ENCODE measurements at places on chromosomes 11 and 22.

DNA sequence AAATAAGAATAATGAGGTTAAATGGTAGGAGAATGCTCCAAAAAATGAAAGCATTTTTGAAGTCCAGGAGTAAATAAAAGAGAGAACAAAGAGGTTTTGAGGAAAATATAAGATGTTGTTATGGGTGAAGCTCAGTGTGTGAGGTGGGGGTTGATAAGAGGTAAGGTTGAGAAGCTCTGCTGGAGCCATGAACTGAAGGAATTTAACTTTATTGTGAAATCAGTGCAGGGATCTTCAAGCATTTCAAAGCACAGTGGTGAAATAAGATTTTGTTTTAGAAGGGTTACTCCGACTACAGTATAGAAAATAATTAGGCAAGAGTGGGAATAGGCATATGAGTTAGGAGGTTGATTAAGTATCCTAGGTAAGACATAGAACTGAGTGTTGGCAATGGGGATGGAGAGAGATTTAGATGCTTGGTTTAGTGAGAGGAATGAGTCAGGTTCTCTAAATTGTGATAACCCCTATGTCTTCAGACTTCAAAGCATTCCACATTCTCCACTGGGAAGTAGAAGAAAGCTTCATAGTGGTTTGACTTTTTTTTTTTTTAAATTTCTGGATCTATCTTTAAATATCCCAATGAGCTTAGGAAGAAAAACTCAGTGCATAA lies 403.2 kb downstream of the AASDHPPT start:
- DNase-seq, result peak; percentile 60

DNA sequence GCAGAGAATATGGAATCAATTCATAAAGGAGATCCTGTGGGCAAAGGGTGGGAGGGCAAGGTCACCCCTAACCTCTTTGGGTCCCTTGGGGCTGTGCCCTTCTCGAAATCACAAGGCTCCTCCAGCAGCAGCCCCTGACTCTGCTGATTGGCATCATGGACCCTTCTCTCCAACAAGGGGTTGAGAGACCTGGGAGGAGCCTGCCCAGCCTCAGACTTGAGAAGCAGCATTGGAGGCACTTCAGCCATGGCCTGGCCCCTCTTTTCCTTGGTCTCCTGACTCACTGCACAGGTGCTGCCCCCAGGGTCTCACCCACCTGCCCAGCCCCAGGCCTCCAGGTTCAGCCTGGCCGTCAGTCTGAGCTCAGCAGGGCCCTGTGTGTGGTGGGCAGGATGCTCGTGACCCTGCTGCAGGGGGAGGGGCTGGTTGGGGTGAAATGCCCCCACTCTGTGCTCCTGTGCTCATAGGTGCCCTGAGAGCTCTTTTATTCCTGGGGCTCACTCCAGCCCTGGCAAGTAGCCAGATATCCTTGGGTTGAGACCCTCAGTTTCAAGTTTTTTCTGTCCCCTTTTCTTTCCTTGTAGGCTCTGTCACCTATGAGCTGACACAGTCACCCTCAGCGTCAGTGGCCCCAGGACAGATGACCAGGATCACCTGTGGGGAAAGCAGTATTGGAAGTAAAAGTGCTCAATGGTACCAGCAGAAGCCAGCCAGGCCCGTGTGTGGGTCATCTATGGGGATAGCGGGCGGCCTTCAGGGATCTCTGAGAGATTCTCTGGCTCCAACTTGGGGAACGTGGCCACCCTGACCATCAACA lies 110.8 kb downstream of the GGTLC2 start:
- DNase-seq, result no peak

DNA sequence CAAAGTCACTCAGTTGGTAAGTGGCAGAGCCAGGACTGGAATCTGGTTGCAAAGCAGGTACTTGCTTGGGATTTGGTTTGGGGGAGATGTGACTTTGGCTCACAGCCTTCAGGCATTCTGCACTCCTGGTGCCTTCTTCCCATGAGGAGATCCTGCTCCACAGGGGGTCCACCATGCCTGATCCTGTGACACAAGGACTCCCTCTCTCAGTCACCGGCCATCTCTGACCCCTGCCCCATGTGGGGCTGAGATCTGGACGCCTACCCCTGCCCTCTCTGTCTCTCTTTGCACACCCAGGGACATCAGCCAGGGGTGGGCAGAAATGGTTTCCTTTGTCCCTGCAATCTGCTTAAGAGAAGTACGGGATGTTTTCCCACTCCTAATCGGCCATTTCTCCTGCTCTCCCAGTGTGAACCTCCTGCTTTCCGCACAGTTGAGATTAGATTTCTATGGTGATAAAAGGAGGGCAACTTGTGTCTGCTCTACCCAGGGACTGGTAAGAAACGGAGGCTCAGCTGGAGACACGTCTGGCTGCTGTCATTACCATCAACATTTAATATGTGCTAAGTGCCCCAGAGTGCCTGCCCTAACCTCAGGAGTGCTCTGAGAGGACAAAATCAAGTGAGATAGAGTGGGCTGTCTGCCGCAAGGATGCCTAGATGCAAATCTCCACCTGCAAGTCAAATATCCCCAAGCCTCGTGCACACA lies 11.1 kb upstream of the FXYD6 start:
- no peak for DNase-seq

- DNase-seq, result no peak
These were observed 5.4 kb downstream of the IZUMO1R start for GRCh38 chr11:94309757-94310156.

DNA sequence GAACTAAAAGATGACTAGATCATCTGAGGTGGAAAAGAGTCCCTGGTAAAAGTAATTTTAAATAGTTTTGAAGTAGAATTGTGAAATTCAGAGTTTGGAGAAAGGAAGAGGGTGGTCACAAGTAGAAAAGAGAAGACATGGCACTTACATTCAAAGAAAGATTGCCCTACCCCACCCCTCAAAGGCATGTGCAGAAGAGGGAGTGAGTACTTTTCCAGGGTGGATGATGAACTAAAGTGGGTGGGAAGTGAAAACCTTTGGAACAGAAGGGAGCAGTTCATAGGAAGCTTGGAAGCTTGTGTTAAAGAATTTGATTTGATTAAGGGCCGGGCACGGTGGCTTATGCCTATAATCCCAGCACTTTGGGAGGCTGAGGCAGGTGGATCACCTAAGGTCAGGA lies 23.6 kb downstream of the SREBF2 start:
- DNase-seq, result no peak

DNA sequence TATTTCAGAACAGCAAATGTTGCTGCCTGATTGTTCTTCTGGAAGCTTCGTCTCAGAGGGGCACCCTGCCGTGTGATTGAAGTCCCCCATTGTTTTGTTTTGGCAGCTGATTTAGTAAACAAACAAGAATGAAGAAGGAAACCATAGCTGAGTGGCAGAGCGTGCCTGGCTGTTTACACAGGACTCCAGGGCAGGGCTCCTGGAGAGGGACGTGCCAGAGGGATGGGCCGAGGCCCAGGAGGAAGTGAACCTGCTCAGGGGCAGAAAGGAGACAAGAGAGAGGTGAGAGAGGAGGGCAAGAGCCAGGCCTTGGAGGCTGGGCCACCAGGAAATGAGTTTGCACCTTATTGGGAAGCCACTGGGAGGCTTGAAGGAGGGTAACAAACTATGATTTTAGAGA lies 85.5 kb upstream of the B3GAT1 start:
- no peak for DNase-seq

- DNase-seq, result no peak
These were observed 4.8 kb downstream of the GRAMD1B start for GRCh38 chr11:123434911-123435310.

- DNase-seq, result peak; percentile 84
These were observed 5.1 kb upstream of the BIRC2 start for GRCh38 chr11:102341844-102342318.

GRCh38 chr11:101840704-101841103 lies 74.1 kb upstream of the CEP126 start:
- no peak for DNase-seq

- DNase-seq, result peak; percentile 67
These were observed 2.4 kb downstream of the SIDT2 start for GRCh38 chr11:117180661-117181585.

DNA sequence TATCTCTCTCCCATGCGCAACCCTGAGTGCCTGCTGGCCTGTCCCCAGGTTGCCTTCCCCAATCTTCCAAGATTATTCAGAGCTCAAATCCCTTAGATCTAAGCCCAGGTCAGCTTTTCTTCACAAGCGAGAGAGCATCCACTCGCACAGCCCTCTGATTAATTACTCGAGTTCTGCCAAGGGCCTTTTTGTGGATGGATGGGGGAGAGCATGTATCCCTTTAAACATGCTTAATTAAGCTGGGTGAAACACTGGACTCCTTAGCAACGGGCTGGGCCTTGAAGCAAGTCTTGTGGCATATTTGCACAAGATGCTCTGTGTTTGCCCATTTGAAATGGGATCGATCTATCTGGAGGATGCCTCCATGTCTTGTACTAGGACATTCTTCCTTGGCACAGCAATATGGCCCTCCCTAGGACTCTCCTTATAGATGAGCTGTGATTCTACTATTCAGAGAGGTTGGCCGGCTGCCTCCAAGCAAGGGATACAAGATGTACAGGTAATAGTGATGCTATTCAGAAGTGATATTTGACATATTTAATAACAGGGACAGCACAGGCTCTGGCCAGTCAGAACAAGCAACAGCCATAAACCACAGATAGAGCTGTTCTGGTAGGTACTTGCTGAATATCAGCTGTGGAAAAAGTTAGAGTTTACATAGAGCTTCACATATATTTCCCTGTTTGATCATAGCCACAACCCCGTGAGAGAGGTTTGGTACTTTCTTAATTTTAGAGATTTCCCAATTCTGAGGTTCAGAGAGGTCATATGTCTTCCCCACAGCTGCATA lies 125.6 kb downstream of the CSNK2A3 start:
- no peak for DNase-seq

DNA sequence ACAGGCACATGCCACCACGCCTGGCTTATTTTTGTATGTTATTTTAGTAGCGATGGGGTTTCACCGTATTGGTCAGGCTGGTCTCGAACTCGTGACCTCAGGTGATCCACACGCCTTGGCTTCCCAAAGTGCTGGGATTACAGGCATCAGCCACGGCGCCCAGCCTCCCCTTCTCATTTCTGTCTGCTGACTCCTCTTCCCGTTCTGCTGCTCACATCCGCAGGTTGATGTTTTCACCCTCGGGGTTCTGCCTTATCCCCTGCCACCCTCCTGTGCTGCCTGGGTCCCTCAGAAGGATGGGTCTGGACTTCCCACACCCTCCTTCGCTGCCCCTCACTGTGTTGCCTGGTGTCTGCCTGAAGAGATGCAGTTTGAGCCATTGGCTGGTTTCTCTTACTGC lies 19.2 kb upstream of the VSIG10L2 start:
- DNase-seq, result no peak

- no peak for DNase-seq
These were observed 12.7 kb upstream of the ISX start for GRCh38 chr22:35053060-35053835.

- DNase-seq, result no peak
These were observed 593 bp downstream of the SSH3 start for GRCh38 chr11:67303835-67304411.

DNA sequence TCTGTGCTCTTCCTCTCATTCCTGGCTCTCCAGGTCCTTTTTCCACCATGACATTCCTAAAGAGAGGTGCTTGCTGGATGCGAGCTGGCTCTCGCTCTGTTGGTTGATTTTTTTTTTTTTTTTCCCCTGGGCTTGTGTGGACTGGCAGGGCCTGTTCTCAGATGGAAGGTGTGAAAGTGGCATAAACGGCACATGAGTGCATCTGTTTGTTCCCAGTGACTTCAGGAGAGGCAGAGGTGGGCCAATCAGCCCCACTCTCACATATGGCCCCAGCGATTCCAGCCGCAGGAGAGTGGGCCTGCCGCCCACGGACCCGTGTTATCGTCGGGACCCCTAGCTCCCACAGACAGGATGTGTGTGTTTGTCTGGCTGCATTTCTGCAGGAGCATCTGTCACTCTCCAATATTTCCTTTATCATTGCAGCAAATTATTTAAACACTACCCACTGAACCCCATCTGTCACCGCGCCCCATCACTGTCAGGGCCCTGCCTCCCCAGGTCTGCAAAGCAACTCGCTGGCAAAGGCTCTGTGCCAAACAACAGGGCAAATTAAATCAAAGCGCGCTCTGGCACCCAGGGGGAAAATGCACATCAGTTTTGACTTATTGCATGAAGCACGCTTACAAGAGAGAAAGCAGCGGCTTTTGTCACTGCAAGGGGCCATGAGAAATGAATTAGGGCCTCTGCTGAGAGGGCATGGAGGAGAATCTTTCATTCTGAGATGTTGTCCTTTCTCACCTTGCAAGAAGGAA lies 886.3 kb downstream of the NTM start:
- no peak for DNase-seq

DNA sequence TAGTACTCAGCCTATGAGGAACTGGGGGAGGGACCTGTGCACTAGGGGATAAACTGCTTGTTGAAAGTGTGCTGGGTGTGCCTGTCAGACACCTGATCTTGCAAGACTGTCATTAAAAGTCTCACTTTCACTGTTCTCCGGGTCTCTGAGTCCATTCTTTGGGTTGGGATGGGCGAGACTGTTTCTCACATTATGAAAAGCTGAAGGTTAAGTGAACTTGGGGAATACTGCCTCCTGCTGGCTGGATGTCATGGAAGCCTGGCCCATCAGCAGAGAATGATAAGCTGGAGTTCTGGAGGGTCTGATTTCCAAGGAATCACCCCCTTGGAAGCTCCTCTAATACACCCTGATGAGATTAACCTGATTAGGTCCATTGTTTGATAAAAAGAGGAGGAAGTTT lies 9.0 kb upstream of the VPREB1 start:
- no peak for DNase-seq

GRCh38 chr11:96658436-96658835 lies 268.6 kb downstream of the JRKL start:
- no peak for DNase-seq

- DNase-seq, result no peak
These were observed 26.4 kb downstream of the IZUMO1R start for GRCh38 chr11:94330789-94331188.

DNA sequence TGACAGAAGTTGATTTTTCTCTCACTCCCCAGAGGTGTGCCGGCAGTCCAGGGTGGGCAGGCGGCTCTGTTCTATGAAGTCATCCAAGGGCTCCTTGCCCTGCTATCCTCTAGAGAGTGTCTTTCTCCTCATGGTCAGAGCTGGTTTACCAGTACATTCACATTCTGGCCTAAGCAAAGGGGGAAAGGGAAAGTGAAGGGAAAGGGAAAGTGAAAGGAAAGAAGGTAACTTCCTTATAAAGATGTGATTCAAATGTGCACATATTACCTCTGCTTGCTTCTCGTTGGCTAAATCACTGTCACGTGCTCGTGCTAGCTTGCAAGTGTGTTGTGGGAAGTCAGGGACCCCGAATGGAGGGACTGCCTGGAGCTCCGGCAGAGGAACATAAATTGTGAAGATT lies 2.9 kb upstream of the HTATIP2 start:
- peak; percentile 22 for DNase-seq

DNA sequence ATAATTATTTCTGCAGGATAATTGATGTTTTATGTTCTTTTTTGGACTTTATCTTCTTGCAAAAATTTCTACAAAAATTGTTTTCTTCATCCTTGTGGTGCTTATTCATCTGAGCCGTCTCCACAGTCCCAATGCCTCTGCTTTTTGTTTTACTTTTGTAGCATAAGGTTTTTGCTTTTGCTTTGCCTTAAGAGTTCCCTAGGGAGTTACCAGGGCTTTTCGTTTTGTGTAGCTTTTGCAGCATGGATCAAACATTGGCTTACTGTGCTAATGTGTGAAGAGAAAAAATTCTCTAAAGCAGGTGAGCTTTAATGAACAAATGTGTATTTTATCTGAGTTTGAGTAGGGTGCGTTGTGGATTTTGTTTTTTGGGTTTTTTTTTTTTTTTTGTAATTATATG lies 11.8 kb downstream of the XBP1 start:
- no peak for DNase-seq
